ENCODE measurements at places on chromosomes 5 and 9.

DNA sequence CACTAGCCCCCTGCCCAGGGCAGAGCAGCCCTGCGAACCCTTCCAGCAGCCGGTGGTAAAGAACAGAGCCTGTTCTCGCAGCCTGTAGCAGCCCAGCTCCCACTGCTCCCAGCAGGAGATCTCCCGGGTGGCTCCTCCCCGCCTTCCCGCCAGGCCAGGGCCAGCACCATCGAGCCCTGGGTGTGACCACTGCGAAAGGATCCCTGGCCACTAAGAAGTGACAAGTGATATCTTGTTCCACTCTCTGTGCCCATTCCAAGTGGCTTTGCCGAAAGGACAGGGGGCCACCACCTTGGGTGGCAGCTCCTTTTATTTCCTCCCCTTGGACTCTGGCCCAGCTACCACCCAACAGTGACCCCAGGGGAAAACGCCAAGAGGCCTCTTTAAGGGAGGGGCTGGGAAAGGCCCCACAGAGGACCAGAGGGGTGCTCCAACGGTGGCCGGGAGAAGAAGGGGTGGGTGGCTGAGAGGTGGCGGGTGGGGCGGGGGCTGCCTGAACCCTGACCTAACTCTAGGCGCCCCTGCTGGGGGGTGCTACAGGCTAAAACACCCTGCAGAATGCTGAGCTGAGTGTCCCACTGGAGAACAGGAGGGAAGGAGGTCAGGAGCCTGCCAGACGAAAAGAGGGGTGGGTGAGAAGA is 1.6 kb downstream of the NACC2 start:
- H3K4me3 ChIP-seq, result peak overlapping the region; percentile 40
- no peaks in the 10 kb centered on the region for H3K27me3 ChIP-seq
- DNase-seq, result no peak

DNA sequence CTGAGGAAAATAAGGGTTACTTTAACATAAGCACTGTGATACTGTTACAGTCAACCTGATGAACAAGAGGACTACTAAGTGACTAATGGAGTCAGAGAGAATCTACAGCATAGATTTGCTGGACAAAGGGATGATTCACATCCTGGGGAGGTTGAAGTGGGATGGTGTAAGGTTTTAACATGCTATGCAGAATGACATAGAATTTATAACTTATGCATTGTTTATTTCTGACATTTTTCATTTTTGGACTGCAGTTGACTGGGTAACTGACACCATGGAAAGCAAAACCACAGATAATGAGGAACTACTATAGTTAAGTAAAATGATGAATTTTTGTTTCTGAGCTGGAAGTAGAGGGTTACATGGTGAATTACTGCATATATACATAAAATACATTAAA is 389.2 kb downstream of the MAT2B start:
- no peak overlapping the region for H3K4me3 ChIP-seq
- H3K27me3 ChIP-seq, result no peaks in the 10 kb centered on the region
- no peaks in the 10 kb centered on the region for H3K36me3 ChIP-seq

GRCh38 chr5:176579323-176579722 is 30.2 kb downstream of the CDHR2 start:
- no peak overlapping the region for H3K27ac ChIP-seq
- DNase-seq, result no peak
- no peaks in the 10 kb centered on the region for H3K27me3 ChIP-seq

GRCh38 chr9:133057006-133057405 is 4.8 kb upstream of the CEL start:
- H3K4me1 ChIP-seq, result peaks cover 8% of the 10 kb centered on the region
- H3K27ac ChIP-seq, result no peak overlapping the region

GRCh38 chr5:116686438-116686837 is 111.8 kb upstream of the SEMA6A start:
- no peaks in the 10 kb centered on the region for H3K36me3 ChIP-seq
- H3K27ac ChIP-seq, result no peak overlapping the region
- no peak for DNase-seq
- 0 out of 2 replicates have a peak, but pooled peaks cover 2% of the 10 kb centered on the region for H3K4me1 ChIP-seq

DNA sequence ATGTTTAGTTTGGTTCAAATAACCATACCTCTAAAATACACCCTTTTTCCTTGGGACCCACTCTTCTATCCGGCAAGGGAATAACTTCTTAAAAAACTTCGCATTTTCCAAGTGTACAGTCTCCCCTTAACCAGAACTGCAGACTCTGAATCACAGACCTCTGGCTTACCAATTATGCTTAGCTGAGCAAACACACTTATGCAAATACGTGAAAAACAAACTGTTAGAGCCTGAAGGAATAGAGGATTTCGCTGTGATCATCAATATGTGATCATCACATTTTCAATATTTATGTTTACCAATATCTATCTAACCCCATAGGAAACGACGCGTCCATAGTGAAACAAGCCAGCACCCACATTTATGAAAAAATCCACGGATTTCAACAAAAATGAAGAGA is 1.3 kb downstream of the LPAR1 start:
- no peak overlapping the region for H3K27ac ChIP-seq
- DNase-seq, result no peak
- H3K4me1 ChIP-seq, result no peaks in the 10 kb centered on the region
- no peaks in the 10 kb centered on the region for H3K27me3 ChIP-seq
- H3K36me3 ChIP-seq, result no peaks in the 10 kb centered on the region

DNA sequence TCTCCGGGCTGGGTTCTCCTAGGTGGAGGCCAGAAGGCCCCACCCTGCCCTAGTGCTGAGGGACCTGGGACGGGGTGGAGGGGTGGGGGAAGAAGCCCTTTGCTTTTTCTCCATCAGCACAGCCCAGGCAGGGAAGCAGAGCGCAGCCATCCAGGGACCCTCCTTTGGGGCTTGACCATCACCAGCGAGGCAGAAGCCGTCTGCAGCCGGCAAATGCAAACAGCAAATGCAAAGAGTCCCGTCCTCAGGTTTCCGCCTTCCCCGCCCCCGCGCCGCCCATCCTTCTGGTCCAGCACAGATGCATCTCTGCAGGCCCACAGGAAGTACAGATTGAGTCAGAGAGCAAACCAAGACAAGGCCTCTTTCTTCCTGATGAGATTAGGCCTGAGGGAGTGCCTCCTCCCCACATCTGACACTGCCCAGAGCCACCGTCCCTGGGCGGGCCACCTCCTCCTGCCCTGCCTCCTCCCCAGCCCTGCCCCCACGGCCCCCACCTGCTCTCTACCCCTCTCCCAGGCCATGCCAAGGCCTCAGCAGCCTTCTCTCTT is 23.4 kb downstream of the CORO2A start:
- no peak for DNase-seq
- H3K36me3 ChIP-seq, result no peaks in the 10 kb centered on the region
- H3K4me1 ChIP-seq, result peaks cover 11% of the 10 kb centered on the region
- no peak overlapping the region for H3K27ac ChIP-seq

DNA sequence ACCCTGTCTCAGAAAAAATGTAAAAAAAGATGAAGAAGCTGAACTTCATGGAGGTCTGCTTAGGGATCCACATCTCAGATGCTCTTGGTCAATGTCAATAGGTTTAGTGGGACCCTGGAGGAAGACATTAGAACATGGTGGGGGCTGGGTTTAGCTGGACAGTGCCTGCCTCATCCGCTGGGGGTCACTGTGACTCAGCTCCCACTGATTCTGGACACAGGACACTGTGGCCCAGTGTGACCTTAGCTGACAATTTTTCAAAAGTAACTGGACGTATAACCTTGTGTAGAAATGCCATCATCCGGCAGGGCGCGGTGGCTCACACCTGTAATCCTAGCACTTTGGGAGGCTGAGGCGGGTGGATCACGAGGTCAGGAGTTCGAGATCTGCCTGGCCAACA is 7.3 kb upstream of the HNRNPAB start:
- no peak for DNase-seq
- no peaks in the 10 kb centered on the region for H3K4me1 ChIP-seq
- no peaks in the 10 kb centered on the region for H3K27me3 ChIP-seq
- H3K4me3 ChIP-seq, result no peak overlapping the region

- H3K4me1 ChIP-seq, result no peaks in the 10 kb centered on the region
- no peak overlapping the region for H3K4me3 ChIP-seq
- no peaks in the 10 kb centered on the region for H3K36me3 ChIP-seq
- H3K27ac ChIP-seq, result no peak overlapping the region
- DNase-seq, result no peak
Observed at GRCh38 chr9:26325444-26325829, 567.2 kb downstream of the CAAP1 start.

GRCh38 chr5:63081402-63081801 is 502.8 kb downstream of the LRRC70 start:
- H3K4me1 ChIP-seq, result no peaks in the 10 kb centered on the region
- no peaks in the 10 kb centered on the region for H3K27me3 ChIP-seq
- H3K36me3 ChIP-seq, result no peaks in the 10 kb centered on the region
- no peak overlapping the region for H3K4me3 ChIP-seq

DNA sequence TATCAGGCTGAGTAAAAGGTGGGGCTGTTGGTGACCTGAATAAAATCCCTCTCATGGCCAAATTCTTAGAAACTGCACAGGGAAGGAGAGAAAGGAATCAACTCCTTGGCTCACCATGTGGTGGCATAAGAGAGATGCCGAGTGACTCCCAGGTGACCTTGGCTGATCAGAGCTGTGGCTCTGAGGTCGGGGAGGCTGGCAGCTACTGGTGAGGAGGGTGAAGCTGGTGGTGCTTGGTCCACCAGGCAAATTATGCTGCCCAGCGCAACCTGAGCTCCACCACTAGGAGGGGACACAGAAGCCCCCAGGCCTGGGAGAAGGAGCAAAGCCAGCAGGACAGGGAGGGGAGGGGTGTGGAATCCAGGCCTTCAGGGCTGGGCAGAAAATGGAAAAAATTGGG is 111.2 kb upstream of the IL12B start:
- H3K36me3 ChIP-seq, result no peaks in the 10 kb centered on the region
- no peaks in the 10 kb centered on the region for H3K27me3 ChIP-seq
- H3K4me1 ChIP-seq, result no peaks in the 10 kb centered on the region
- no peak overlapping the region for H3K4me3 ChIP-seq
